ENCODE measurements at places on chromosomes 2 and 18. TPM values are rescaled to one million over a fixed set of nuclear protein-coding genes. Genes with fewer than 3 reads are reported as not detected.

GRCh38 chr2:182186132-182186735, 200.6 kb downstream of the PPP1R1C start:
- DNase-seq = peak; percentile 67

DNA sequence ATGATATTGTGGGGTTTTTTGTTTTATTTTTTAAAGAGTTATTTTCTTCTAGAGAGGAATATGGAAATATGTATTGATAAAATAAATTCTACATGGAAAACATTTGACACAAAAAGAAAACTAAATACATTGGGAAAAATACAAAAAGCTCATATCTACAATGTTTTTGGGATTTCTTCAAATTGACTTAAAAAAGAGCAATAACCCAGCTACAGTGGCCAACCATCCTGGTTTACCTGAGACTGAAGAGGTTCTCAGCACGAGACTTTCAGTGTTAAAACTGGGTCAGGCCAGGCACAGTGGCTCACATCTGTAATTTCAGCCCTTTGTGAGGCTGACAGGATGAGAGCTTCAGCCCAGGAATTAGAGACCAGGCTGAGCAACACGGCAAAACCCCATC, 56.7 kb upstream of the MYCN start:
- DNase-seq = no peak

LIPG gene
- 3.2 TPM for total RNA-seq

SCN9A gene
- 14.0 TPM for total RNA-seq

BOLL gene
- total RNA-seq = not detected

- DNase-seq = peak; percentile 54
These were observed 631 bp downstream of the GYPC start for GRCh38 chr2:126656431-126657147.

DNA sequence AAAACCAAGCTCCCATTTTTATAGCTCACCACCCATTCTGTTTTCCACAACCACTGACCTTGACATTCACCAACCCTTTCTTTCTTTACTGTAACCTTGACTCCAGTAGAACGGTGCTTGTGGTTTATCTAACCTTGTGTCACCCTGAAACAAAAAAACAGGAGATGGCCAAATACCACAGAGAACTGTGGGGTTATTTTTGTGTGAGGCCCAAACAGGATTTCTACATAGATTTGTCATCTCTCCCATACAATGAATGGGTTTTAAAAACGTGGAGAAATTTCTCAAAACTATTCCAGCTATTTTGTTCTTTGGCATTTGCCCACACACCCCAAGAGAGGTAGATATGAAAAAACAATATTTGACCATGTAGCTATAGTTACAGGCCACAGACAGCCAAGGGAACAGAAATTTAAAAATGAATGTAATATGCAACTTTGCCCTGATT, 231.3 kb upstream of the TANK start:
- peak; percentile 97 for DNase-seq

DNA sequence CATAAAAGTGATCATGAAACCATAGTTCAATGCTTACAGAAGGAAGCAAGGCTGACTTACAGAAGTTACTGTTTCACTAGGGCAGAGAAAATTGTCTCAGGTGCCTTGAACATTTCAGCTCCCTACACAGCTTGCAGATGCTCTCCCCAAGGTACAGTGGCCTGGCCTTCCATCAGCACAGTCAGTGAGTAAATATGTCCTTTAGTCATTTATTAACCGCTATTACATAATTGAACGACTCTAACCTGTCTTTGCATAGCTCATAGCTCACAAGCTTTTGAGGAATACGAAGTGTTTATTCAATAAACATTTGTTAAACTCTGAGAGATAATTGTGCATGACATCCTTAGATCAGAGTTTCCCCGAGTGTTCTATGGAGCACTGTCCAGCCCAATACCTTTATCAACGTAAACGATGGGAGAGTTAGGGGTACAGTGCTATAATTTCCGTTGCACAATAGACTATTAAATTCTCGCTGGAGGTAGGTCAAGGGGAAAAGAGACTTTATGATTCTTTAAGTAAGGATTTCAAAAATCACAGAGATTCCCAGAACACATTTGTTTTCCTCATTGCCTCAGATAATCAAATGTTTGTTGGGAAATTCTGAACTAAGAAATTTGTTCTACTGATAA, 677.8 kb downstream of the TSN start:
- no peak for DNase-seq

SERPINB5 gene
- total RNA-seq = not detected

- DNase-seq = no peak
These were observed 68.3 kb upstream of the ACYP2 start for GRCh38 chr2:54047091-54047490.

SPATS2L gene
- total RNA-seq = 40.7 TPM

DNA sequence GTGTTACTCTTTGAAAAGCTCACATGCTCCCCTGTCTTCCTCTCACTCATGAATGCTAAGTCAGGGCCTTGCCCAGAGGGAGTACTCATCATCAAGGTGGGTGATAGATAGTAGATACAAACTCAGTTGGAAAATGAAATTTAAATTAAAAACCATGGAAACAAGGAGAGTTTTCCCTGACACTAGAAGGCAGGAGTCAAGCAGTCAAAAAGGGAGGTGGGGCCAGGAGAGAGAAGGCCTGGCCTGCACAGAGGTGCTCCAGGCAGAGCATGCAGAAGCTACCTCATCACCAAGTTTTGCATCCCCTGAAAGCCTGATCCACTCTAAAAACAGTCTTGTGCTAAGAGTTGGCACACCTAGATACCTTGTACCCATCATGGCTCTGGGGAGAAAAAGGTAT, 143.7 kb downstream of the MYO5B start:
- DNase-seq = no peak

RAX gene
- total RNA-seq = not detected

RNF125 gene
- 0.65 TPM for total RNA-seq

- DNase-seq = no peak
These were observed 227.5 kb downstream of the C1D start for GRCh38 chr2:67835266-67835665.

FBXO15 gene
- 0.49 TPM for total RNA-seq

GRCh38 chr2:69180974-69181373, 168.0 kb downstream of the ANTXR1 start:
- no peak for DNase-seq

ANKRD44 gene
- total RNA-seq = 29.2 TPM

- DNase-seq = peak; percentile 7
These were observed 31.5 kb downstream of the ACVR1C start for GRCh38 chr2:157596992-157597681.

CROCC2 gene
- 0.41 TPM for total RNA-seq

FLACC1 gene
- 1.2 TPM for total RNA-seq

SIX3 gene
- total RNA-seq = not detected

TUBA4B gene
- not detected for total RNA-seq

DNA sequence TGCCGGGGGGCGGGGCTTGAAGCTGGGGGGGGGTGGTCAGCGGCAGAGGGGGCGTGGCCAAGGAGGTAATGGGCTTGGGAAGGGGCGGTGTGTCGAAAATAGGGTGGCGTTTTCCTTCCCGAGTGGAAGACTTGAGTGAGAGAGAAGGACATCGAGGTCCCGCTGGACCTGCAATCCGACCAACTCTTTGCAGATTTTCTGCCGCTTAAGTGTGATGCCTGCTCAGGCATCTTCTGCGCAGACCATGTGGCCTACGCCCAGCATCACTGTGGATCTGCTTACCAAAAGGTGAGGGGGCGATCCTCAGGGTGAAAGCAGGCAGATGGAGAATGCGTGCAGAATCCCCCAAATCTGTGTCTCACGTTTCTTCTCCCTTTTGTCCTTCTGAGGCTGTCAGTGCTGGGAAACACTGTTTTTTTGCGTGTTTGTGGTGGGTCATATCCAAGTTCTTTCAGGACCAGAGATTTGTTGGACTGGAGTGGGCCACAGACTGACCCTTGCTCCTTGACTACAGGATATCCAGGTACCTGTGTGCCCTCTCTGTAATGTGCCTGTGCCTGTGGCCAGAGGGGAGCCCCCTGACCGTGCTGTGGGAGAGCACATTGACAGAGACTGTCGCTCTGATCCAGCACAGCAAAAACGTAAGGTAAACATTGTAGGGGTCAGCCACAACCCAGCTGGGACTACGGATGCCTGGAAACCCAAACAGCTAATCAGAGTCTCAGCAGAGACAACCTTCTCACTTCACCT, 727 bp downstream of the ZFAND2B start:
- DNase-seq = no peak

PSMD14 gene
- total RNA-seq = 103 TPM

- DNase-seq = no peak
These were observed 12.6 kb upstream of the REL start for GRCh38 chr2:60868589-60869273.

DNA sequence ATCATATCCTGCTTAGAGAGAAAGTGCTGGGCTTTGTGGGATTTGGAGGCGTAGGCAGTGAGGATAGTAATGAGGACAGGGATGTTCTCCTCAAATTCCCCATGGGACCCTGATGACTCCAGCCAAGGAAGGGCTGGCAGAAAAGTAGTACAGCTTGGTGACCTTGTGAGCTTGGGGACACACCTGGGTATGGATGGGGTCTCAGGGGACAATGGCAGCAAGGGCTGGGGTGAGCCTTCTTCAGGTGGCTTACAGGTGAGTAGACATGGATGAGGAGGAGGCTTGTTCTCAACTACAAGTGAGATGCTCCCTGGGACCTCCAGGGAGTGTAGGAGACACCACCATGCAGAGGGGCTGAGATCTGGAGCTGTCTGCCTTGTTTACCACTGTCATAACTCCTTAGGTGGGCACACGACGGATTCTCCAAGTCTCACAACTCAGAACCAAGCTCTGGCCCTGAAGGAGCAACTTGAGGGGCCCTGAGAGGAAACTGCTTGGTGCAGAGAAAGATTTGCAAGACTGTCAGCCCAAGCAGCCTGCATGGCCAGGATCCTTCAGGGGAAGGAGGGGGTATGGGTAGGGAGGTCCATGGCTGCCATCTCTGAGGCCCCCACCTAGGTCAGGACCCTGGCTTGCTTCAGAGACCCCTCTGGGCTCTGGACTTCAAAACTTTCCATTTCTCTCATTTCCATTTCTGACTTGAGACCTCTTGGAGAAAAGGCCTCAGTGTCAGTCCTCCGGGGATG, 262.8 kb downstream of the DYSF start:
- no peak for DNase-seq

DNA sequence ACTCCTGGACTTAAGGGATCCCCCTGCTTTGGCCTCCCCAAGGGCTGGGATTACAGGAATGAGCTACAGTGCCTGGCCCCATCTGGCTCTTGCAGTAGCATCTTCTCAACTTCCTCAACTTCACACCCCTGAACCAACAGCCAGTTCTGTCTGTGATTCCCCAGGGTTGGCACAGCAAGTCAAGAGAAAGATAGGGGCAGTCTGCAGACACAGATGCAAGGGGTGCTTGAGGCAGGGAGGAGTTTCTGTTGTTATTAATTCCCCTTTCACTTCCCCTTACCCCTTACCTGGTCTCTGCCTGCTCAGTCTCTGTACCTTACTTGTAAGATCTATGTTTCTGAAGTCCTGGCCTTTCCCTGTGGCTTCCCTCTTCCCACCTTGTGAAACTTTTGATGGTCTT, 54.1 kb upstream of the MEX3C start:
- no peak for DNase-seq

- peak; percentile 79 for DNase-seq
These were observed 3.8 kb upstream of the SESTD1 start for GRCh38 chr2:179268277-179268925.

GRCh38 chr2:86621280-86621943, 2.3 kb downstream of the RNF103 start:
- peak; percentile 16 for DNase-seq

GRCh38 chr2:210162466-210163124, 8.6 kb downstream of the KANSL1L start:
- no peak for DNase-seq

DNA sequence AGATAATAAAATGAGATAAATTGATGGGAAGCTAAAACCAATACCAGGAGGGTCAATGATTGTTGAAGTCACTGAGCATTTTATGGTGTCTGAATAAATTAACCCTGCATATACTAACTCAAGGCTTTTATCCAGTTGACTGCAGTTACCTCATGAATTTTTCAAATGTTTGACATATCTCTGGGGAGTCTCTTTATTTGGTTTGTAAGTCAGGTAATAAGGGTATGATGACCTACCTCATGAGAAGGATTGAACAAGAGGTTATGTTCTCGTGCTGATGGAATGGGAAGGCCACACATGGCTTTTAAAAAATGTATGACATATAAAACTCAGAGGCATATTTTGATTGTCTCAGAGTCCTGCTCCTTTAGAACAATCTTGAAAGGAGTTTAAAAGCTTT, 237.6 kb downstream of the THSD7B start:
- no peak for DNase-seq

- DNase-seq = peak; percentile 73
These were observed 127.6 kb upstream of the ITGA6 start for GRCh38 chr2:172299741-172300140.

GRCh38 chr2:175576875-175577274, 395.4 kb upstream of the ATP5MC3 start:
- no peak for DNase-seq

GPR35 gene
- total RNA-seq = 0.09 TPM

GRCh38 chr2:40282428-40282827, 169.5 kb downstream of the SLC8A1 start:
- DNase-seq = peak; percentile 51

GRCh38 chr2:68176657-68177056, 19.0 kb downstream of the PNO1 start:
- no peak for DNase-seq

- peak; percentile 97 for DNase-seq
These were observed 10.5 kb upstream of the ARMC9 start for GRCh38 chr2:231187736-231188505.

ADAM17 gene
- 108 TPM for total RNA-seq

- DNase-seq = no peak
These were observed 3.1 kb downstream of the WNT10A start for GRCh38 chr2:218883491-218884490.

LCLAT1 gene
- 21.5 TPM for total RNA-seq

- DNase-seq = no peak
These were observed 40.4 kb downstream of the GRHL1 start for GRCh38 chr2:9991829-9992273.

DNA sequence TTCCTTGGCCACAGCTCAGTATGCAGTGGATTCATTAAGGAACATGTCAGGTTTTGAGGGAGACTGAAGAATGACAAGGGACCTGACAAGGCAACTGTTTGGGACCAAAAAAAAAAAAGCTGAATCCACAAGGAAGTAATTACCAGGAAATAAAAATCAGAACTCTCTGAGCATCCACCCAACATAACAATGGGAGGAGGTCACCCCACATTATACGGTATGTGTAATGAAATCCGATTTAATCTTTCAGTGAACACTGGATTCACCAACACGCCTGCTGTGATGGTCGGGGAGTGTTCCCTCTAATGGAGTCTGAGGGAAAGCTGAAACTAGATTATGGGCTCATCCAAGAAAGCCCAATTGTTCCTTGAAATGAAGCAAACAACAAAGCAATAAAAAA, 329.3 kb downstream of the ETAA1 start:
- no peak for DNase-seq

AGAP1 gene
- total RNA-seq = 9.8 TPM

RNU2-63P gene
- not detected for total RNA-seq

APCDD1 gene
- 0.09 TPM for total RNA-seq

GRCh38 chr2:223822818-223823217, 14.6 kb downstream of the AP1S3 start:
- no peak for DNase-seq

LYG2 gene
- not detected for total RNA-seq

LOXHD1 gene
- not detected for total RNA-seq

GRCh38 chr2:59871830-59872229, 681.6 kb downstream of the BCL11A start:
- no peak for DNase-seq

- DNase-seq = no peak
These were observed 24.0 kb downstream of the HS1BP3 start for GRCh38 chr2:20626698-20627513.

GRCh38 chr2:205766779-205767359, 84.6 kb downstream of the NRP2 start:
- DNase-seq = peak; percentile 72

CNOT9 gene
- total RNA-seq = 32.9 TPM

RAB11FIP5 gene
- total RNA-seq = 48.5 TPM

Data from fibroblast of the aortic adventitia (primary cell).